ENCODE measurements at places on chromosomes 16 and 17.

DNA sequence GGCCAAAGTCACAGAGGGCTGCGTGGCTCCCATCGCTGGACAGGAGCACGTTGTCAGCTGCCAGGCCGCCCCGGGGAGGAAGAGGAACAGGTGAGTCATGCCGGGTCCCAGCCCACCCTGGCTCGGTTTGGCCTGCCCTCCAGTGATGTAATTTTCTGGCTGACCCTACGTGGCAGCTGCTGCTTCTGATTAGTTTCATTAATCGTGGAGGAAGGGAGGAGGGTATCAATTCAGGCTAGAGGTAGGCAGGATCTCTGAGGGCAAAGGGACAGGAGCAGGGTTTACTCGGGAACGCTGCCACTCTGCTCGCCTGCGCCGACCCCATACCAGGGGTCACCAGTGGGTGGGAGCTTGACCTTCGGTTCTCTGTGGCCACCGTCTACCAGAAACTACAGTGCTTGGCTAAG lies 11.7 kb upstream of the SPATA32 start:
- no peak for DNase-seq

DNA sequence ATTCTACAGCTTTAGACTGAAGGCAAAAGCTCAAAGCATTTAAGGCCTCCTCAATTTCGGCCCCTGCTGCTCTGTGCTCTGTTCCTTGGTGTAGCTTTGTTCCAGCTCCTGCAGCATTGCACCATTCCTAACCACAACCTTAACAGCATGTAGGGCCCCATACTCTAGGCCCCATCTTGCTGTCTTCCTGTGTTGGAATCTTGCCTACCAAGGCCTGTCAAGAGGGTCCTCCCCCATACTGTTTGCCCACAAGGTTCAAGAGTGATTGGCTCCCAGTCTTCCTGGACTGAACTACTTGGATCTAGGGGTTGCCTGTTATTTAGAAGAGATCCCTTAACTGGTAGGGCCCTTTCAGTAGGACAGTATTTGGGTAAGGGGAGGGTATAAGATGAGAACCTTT lies 26.8 kb downstream of the TRPV2 start:
- no peak for DNase-seq

DNA sequence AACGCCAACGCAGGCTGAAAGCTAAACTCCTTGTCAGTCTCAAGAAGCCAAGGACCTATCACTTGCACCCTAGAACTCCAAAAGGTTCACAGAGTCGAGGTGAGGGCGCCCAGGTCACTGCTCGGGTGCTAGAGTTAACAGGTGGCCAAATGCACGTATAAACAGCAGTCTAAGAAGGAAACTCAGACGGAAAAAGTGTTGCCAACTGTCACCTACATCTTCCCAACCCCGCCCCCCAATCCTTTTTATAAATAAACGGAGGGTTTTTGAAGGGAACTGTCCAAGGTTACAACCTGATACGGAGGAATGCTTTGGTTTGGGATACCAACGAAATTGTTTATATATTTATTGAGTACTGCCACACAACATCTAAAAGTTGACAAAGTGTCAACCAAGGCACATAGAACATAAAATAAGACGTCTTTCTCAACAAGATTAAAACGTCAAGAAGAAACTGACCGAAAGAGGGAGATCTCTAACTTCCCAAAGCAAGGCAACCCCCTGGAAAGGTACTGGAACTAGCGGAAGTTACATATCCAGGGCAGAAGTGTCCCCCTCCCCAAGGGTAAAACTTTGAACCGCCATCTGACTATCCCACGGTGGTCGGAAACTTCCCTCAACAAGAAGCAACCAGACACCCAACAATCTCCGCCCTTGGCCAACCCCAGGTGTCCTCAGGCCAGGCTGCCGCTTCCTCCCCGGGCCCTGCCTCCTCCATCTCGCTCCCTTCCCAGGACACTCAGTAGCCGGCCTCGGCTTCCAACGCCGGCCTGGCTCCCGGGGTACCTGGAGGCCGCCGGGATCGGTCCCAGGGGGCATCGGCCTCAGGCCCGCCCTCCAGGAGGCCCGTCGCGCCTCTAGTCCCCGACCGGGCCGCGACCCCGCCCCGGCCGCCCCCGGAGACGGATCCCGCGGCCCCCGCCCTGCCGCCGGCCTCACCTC lies 982 bp downstream of the SPAG9 start:
- DNase-seq = peak; percentile 29

GRCh38 chr16:12659871-12660270 lies 143.8 kb downstream of the CPPED1 start:
- DNase-seq = no peak

DNA sequence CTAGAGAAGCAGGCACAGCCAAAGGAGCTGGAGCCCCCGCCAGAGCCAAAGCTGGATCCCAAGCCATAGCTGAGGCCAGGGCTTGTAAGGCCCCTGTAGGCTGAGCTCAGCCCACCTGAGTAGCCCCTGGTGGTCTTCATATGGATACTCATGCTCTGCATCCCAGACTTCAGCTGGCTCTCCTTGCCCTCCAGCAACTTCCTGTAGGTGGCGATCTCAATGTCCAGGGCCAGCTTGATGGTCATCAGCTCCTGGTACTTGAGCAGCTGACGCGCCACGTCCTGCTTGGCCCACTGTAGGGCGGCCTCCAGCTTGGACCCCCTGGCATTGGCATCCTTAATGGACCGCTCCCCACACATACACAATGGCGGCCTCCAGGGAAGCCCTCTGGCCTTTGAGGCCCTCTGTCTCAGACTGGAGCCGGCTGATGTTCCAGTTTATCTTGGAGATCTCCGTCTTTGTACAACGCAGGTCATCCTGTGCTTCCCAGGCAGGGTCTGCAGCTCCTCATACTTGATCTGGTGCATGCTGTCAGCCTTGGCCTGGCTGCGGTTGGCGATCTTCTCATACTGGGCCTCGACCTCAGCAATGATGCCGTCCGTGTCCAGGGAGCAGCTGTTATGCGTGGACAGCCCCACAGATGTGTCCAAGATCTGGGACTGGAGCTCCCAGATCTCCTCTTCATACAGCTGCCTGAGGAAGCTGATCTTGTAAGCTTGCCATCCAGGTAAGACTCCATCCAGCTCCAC lies 28.9 kb downstream of the IKZF3 start:
- DNase-seq = no peak

DNA sequence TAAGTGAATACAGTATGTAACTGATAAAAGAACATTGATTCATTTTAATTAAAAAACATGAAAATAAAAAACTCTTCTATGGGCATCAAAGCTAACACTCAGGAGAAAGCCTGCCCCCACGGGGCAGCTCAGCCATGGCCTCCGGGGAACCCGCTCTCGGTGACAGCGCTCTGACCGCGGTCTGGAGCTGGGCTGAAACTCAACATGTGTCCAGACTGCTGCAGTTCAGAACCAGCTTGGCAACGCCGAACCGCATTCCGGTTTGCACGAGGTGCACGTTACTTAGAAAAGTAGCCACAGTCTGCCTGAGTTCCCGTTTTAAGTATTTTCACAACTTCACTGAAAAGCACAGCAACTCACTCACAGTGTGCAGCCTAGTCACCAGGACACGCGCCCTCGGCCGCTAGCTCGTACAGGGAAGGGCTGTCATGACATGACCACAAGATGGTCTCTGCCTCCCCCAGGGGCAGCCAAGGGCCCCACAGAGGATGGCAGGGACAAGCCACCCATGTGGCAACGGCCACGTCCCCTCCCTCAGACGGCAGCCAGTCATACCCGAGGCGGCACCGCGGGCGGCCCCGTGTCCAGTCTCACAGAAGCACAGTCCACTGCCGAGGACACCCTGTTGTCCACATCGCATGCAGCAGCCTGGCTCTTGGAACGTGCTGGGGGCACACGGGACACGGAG lies 77.1 kb upstream of the METRNL start:
- no peak for DNase-seq

- DNase-seq = no peak
Measured at GRCh38 chr17:7393613-7394451, 493 bp downstream of the PLSCR3 start.

DNA sequence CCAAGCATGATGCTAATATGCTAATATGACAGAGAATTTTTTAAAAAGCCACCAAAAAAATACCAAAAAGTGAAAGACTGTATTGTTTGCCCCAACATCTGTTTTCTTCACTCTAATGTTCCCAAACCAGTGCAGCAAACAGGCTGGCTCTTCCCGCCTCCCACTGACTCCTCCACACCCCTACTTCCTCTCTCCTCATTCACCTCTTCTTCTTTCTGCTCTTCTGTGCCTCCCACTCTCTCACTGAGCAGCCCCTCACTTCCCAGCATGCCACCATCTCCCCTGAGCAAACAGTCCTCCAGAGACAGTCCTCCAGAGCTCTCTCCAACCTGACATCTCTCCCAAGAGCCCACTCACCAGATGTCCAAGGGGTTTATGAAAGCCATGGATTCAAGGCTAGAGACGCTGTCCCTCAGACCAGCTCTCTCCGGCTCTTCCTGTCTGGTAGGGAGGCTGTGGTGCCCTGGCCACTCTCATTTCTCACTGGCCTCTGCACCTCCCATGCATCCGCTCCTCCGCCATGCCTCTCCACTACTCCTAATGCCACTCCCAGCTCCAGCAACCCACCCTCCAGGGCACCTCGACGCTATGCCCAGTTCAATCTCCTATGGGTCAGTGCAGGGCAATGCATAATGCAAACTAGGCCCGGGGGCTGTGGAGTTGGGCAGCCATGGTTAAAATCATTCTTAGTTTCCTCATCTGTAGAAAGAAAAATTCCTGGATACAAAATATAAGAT lies 52.9 kb downstream of the ANKRD11 start:
- DNase-seq = no peak

DNA sequence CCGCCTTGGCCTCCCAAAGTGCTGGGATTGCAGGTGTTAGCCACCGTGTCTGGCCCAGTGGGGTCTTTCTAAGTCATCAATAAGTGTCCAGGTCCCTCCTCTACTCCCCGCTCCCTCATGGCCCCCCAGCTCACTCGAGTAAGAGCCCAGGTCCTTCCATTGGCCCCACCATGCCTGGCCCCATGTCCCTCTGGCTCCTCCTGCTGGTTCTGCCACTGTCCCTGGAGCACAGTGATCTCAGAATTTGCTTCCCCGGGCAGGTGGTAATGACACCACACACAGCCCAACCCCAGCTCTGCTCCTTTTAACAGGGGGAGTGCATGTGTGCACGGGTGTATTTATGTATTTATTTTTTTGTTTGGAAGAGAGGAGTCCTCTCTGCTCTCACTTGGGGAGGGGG lies 19.6 kb downstream of the MGAT5B start:
- no peak for DNase-seq

GRCh38 chr17:30389756-30390300 lies 11.1 kb downstream of the CPD start:
- no peak for DNase-seq

- no peak for DNase-seq
Measured at GRCh38 chr16:29854520-29855100, 8.4 kb downstream of the CDIPT start.

GRCh38 chr17:69672924-69673323 lies 258.4 kb downstream of the MAP2K6 start:
- no peak for DNase-seq

DNA sequence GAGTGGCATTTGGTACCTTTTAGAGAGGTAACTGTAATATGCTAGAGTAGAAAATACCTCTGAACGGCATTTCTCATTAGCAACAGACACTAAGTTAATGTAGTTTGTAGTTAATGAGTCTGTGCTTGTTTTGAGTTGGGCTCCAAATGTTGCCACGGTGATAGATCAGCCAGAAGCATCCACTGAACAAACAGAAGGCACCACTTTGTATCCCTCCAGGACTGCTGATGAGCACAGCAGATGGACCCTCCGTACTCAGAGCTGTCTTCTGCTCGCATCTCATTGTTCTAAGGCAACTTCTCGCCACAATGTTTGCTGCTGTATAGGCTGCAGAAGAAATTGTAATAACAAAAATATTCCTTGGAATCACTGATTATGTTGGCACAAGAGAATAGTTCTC lies 56.1 kb downstream of the TNRC6C start:
- no peak for DNase-seq

DNA sequence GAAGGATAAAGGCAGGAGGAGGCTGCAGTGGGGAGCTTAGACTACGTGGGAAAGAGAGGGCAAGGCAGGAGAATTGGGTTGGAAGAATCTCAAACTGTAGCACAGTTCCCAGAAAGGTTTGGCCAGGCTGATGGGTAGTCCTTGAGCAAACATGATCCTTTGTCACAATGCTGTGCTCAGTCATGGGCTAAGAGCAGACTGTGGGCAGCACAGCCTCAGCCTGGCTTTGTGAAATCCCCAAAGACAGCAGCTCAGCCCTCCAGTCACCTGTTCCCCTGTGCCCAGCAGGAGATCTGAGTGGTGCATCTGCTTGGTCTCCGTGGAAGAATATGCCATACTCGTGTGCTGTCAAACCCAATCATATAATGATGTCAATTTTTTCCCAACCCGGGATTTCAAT lies 10.6 kb upstream of the ENGASE start:
- no peak for DNase-seq

DNA sequence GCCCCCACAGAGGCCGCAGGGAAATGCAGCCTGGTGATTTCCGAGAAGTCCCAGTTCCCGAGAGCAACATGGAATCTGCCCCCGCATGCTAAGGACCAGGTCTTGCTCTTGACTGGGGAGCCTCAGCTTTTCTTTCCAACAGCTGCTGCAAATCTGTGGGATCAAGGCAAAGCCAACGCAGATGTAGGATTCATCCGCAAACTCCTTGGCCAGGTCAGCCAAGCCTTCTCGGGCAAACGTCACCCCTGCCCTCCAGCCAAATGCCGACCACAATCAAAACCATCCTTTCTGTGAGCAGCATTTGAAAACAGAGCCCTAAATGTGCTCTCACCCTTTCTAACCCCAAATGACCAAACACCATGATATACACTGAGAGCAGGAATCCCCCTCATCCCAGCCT lies 54.0 kb downstream of the MRM3 start:
- DNase-seq = no peak

GRCh38 chr17:49515196-49515770 lies 20.2 kb downstream of the NGFR start:
- peak; percentile 77 for DNase-seq

- DNase-seq = peak; percentile 14
Measured at GRCh38 chr17:40190197-40191021, 13.1 kb downstream of the RAPGEFL1 start.

DNA sequence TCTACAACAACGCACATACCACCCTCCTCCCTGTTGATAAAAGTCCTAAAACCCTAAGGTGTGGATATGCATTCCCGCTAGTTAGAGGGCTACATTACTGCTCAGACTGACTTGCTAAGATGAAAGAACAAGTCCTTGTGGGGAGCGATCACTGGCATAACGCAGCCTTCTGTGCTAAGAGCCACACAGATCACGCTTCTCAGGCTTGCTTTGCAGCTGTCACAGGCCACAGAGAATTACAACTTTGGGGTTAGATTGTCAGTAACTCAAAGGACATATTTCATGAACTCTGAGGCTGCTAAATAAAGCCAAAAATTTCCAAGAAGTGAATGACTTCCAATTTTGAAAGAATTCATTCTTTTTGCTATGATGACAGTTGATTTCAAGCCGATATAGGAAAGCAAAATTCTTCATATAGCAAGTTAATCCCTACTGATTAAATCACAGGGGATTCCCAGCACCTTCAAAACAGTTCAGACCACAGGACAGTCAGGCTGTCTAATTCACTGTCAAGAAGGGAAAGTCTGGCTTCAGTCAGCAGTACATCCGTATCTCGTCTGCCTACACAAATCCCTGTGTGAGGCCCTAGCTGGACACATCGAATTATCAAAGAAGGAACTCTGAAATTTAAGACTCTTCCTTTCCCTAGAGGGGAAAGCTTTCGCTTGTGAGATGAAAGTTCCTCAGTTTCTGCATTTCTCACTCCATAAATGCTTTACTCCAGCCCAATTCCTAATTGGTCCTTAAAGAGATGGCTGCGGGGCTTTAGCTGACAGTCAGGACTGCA lies 107.1 kb downstream of the VPS53 start:
- no peak for DNase-seq
